ENCODE measurements at places on chromosomes 3 and 15.

- DNase-seq, result peak; percentile 36
These were observed 52.8 kb downstream of the PLXNA1 start for GRCh38 chr3:127035677-127036076.

GRCh38 chr3:4045756-4046155, 246.5 kb downstream of the LRRN1 start:
- DNase-seq, result no peak

DNA sequence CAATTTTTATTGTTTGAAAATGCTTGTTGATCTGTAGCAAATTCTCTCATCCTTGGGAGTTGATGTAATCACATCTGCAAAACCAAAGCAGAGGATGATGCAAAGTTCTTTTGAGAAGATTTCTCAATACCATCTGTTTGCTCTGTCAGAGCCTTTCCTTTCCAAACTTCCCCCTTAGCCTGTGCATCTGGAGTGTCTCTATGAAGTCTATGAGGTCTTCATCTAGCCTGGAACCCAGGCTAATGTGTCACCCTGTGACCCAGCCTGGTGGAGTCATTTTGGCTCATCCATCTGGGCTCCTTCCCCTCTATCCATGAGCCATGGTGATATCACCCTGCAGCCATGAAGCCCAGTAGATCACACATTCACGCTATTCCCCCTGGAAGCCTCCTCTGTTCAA, 123.2 kb upstream of the SLC7A14 start:
- no peak for DNase-seq

GRCh38 chr3:158532099-158532734, 38.8 kb upstream of the MLF1 start:
- DNase-seq, result no peak

DNA sequence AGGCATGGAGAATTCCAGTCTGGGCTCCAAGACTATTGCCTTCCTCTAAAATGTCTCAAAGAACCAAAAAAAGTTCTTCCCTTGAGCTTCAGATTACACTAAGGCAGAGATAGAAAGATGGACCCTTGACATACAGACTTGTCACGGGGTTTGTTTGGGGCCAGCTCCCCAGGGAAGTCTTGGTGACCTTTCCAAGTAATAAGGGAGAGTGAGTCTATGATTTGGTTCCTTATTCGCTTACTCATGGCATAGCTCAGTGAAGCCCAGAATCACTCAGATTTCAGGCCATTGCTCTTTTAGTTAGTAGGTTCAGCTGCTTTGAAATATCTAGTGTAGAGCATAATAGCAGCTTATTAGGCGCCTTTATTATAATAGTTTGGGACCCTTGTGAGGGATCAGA, 90.3 kb downstream of the PLCL2 start:
- DNase-seq, result no peak

DNA sequence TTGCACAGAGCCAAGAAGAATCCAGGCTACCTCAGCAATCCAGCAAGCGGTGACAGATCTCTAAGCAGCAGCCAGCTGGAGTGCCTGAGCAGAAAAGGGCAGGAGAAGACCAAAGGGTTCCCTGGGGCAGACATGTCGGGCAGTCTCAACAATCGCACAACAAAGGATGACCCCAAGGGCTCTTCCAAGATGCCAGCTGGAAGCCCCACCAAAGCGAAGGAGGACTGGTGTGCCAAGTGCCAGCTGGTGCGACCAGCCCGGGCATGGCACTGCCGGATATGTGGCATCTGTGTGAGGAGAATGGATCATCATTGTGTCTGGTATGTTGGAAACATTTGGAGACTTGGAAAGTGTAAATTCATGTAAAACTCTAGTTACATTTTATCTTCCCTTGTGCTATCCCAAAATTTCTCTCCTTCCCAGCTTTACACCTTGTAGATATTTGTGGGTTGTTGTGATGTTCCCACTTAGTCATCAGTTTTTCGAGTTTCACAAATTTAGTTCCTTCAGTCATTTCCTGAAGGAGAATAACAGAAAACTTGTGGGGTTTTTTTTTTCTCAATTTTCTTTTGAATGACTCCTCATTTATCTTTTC, 6.4 kb downstream of the ZDHHC23 start:
- DNase-seq, result no peak

- DNase-seq, result no peak
These were observed 679.8 kb upstream of the NECTIN3 start for GRCh38 chr3:110391640-110392395.

- DNase-seq, result no peak
These were observed 105.7 kb downstream of the IGF1R start for GRCh38 chr15:98753726-98754656.

GRCh38 chr3:99659032-99659431, 20.6 kb downstream of the COL8A1 start:
- DNase-seq, result no peak

DNA sequence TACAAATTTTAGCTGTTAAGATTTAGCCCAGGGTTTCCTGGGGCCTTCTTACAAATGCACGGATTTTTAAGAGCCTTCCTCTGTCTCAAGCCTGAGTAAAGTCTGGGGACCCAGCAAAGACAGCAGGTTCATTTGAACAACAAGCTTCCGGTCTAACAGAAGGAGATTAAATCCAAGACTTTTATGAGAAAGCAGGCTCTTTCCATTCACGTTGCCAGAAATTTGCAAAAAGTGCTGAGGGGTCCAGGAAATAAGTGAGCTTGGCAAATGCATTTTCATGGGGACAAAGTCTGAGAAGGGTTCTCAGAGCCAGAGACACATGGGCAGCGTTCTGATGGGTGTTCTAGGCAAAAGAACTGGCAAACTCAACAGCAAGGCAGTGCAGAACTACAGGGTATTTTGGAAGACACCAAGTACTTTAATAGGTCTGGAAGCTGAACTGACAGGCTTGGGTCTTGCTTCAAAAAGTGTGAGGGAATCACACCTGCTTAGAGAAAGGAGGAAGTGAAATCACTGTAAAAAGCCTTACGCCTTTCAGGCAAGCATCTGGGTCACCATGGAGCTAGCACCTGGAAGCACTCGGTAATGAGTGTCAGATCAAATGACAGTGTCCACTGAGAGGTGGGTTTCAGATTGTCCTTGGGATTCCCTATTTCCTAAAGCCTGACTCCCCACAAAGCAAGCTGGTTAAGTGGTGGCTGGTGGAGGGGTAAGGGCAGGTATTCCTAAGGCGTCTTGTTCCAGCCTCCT, 115.8 kb upstream of the ARHGEF3 start:
- DNase-seq, result no peak

GRCh38 chr15:59200560-59200959, 6.1 kb upstream of the LDHAL6B start:
- DNase-seq, result no peak

DNA sequence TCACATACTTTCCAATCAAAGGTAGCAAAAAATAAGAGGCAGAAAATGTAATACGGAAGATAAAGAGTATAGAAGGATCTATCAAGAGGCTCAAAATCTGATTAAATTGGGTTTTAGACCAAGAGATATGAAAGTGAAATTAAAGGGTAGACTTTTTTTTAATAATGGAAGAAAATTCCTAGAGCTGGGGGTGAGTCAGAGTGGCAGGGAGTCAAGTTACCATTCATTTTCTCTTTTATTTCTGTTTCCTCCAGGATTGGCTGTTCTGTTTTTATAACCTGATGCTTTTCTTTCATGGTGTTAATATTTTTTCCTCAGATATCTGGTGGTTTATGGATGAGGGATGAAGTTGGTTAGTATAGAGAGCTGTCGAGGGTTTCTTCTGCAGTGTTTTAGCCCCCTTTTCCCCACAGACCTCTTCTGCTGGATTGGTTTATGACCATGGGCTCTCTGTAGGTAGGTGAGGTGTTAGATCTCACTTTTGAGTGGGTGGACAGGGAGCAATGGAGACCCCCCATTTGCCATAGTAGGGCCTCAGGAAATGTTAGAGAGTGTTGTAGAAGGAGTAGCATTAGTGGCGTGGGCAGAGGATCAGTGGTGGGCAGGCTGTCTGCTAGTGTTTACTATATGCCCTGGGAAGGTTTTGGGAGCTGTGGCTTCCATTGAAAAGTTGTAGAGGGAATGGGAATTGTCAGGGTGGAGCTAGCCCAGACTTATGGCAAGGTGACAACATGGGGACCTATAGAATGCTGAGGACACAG, 201.6 kb upstream of the GOLGA6L4 start:
- DNase-seq, result no peak

GRCh38 chr3:57100046-57100695, 39.7 kb downstream of the SPATA12 start:
- DNase-seq, result peak; percentile 22

GRCh38 chr3:71208211-71209095, 375.1 kb downstream of the FOXP1 start:
- no peak for DNase-seq

DNA sequence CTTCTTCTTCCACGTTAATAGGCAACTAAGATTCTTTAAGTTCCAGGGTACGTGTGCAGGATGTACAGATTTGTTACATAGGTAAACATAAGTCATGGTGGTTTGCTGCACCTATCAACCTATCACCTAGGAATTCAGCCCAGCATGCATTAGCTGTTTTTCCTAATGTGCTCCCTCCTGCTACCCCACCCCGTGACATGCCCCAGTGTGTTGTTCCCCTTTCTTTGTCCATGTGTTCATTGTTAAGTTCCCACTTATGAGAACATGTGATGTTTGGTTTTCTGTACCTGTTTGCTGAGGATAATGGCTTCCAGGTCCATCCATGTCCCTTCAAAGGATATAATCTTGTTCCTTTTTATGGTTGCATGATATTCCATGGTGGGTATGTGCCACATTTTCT, 21.1 kb downstream of the GTF2A2 start:
- no peak for DNase-seq

- no peak for DNase-seq
These were observed 32.1 kb downstream of the CCDC54 start for GRCh38 chr3:107409365-107409764.

- no peak for DNase-seq
These were observed 492.9 kb downstream of the GBE1 start for GRCh38 chr3:81268526-81268925.

DNA sequence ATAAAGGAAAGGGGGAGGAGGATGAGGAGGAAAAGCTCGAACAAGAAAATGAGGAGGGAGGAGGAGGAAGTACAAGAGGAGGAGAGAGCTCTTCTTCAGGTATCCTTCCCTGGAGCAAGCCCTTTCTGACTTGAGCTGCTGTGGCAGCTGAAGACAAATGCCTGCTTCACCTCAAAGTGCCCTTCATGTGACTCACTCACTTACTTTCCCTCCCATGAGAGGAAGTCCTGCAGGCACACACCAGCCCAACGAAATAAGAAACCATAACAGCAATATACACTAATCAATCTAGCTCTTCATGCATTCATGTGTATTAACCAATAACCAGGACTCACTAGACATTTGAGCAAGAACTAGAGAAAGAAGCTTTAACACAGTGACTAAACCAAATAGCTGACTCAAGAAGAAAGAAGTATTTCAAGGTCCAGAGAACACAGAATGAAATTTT, 251.9 kb downstream of the IGSF11 start:
- no peak for DNase-seq

GRCh38 chr3:158095814-158096704, 10.2 kb downstream of the SHOX2 start:
- DNase-seq, result no peak

DNA sequence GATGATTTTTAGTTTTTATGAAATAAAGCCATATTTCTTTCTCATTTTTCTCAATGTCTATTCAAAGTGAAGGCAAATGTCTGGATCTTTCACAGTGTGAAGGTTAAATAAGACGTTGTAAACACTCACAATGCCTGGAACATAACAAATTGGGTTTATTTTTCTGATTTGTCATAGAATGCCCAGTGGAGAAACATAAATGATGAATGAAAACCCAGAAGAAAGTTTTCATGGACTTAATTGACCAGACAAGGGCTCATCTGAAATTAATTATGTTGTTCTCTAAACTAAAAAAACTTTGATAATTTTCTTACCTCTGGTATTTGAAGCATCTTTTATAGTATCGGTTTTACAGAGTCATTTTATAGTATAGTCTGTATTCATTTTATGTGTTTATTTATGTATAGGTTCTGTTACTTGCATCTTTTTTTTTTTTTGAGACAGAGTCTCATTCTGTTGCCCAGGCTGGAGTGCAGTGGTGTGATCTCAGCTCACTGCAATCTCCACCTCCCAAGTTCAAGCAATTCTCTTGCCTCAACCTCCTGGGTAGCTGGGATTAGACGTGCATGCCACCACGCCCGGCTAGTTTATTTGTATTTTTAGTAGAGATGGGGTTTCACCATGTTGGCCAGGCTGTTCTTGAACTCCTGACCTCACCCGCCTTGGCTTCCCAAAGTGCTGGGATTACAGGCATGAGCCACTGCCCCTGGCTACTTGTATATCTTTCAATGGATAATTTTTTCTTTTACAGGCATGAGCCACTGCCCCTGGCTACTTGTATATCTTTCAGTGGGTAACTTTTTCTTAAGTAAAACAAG, 15.1 kb upstream of the BNIP2 start:
- DNase-seq, result no peak

- DNase-seq, result no peak
These were observed 230.8 kb upstream of the STAC start for GRCh38 chr3:36149447-36149865.

GRCh38 chr3:4418156-4418555, 48.9 kb downstream of the SUMF1 start:
- DNase-seq, result no peak

DNA sequence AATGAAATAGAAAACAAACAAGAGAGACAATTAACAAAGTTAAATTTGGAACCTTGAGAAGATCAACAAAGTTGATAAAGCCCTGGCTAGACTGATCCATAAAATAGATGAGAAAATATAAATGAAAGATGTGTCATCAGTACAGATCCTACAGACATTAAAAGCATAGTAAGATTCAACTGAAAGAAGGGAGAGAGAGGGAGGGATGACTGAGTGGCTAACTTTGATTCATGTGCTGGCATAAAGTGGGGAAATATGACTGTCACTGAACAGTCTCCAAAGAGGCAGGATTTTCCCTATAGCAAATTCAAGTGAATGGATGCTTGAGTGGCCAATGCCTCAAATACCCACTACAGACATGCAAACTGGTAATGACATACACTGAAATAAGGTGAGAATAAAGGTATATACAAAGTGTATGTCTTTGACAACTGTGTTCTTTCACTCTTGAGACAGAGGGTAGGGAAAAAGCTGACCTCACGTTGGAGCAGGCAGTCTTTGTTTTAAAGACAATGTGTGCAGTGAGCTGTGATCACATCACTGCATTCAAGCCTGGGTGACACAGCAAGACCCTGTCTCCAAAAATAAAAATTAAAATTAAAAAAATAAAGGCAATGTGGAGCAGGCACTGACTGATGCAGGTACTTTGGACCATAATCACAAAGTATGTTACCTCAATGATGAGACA, 35.9 kb upstream of the CHD2 start:
- no peak for DNase-seq

Measured in thoracic aorta (tissue), 2 donors.